ENCODE measurements at places on chromosomes 4 and X.

DNA sequence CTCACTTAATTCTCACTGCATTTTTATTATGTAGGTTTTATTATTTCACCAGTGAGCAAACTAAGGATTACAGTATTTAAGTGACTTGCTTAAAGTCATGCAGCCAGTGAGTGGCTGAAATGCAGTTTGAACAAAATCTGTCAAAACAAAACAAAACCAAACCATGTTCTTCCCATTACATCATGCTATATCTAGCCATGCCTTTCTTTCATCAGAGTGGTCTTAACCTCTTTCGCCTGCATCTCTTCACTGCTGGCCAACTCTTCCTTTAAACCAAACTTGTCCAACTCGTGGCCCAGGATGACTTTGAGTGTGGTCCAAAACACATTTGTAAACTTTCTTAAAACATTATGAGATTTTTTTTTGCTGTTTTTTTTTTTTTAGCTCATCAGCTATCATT is 223.2 kb downstream of the PCDH7 start:
- DNase-seq: no peak

DNA sequence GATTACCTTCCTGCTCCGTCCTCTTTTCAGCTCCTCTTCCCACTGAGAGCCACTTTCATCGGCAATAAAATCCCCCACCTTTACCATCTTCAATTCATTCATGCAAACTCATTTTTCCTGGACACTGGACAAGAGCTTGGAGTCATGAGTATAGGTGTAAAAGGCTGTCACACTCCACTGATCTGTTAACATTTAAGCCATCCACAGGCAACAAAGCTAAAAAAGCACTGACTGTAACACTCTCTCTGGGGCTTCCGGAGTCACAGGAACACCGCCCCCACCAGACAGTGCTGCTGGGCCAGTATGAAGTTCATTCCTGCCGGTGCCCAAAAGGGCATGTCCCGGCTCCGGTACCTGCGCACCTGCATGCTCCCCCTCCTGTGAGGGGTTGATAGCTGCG is 38.5 kb downstream of the MAGEB5 start:
- no peak for DNase-seq

DNA sequence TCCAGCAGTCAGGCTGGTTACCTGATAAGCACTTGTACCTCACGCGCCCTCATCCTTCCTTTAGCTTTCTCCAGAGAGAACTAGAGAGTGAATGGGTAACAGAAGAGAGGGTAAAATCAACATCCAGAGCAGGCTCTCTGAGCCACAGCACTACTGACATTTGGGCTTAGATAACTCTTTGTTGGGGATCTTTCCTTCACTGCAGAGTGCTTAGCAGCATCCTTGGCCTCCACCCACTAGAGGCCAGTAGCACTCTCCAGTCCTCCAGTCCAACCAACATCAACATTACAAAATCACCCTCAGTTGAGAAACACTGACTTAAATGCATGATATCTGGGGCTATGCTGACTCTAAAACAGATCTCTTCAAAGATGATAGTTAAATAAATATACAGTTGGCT is 220.7 kb downstream of the TACR3 start:
- DNase-seq: no peak

GRCh38 chr4:79255793-79256192 is 70.1 kb downstream of the NAA11 start:
- DNase-seq: no peak

DNA sequence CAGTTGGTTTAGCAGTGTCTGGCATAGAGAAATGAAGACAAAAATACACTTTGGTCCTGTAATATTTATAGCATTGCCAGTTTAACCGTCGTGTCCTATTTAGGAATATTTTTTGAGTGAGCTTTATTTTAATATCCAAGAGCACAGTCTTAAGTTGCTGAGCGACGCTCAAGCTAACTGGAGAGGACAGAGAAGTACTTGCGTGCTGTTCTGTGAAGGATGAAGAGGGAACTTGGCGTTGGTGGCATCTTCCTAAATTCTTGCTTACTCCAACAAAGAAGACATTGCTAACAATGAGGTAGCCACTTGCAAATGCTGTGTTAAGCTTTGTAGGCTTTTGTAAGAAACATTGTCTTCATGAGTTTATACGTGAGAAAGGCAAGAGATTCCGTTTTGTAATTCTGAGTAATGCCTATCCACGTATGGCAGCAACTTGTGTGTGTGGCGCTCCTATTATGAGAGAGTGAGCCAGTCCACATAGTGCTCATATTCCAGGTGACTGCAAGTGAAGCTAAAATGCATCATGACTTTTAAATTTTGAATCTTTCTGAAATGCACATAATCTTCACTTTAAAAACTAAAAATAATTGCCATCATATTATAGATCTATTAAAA is 50.6 kb downstream of the SYNPO2 start:
- DNase-seq: no peak

DNA sequence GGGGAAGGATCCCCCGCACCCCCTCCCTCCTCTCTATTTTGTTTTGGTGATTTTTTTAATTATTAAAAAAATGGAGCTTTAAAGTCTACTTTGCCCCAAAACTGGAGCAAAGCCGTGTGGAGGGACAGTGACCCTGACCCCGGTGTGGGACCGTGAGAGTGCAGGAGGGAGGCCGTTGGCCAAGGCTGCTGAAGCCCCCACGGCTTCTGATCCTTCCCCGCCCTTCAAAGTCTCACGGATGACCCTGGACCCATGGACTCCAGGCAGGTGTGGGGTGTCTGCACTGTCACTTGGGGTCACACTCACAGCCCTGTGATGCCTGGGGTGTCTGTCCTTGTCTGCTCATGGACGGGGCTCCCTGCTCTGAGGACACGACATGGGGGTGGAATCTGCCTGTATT is 133.3 kb downstream of the CPZ start:
- no peak for DNase-seq

DNA sequence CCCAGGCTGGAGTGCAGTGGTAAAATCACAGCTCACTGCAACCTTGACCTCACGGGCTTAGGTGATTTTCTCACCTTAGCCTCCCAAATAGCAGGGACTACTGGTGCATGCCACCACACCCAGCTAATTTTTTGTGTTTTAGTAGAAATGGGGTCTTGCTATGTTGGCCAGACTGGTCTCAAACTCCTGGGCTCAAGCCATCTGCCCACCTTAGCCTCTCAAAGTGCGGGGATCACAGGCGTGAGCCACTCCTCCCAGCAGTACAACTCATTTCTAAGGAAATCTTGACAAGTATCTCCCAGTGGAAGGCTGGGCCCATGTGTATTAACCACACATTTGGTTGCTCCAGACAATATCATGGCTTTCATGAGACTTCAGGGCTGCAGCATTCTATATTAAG is 20.4 kb upstream of the PDLIM5 start:
- DNase-seq: no peak

GRCh38 chr4:159463235-159463634 is 360.4 kb downstream of the RAPGEF2 start:
- no peak for DNase-seq

DNA sequence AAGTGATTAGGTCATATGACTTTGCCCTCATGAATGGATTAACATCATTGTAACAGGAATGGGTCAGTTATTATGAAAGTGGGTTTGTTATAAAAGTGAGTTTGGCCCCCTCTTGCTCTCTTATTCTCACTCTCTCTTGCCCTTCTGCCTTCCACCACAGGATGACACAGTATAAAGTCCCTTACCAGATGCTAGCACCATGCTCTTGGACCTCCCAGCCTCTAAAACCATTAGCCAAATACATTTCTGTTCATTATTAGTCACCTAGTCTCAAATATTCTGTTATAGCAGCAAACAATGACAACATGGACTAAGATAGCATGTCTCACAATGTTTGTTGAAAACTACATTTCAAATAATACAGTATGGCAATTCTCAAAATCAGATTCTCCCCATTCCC is 59.7 kb downstream of the RWDD4 start:
- no peak for DNase-seq

- DNase-seq: no peak
Observed at GRCh38 chr4:108247387-108248049, 78.8 kb upstream of the LEF1 start.

- no peak for DNase-seq
Observed at GRCh38 chrX:3690140-3690539, 23.3 kb downstream of the PRKX start.

GRCh38 chr4:15653864-15654592 is 1.1 kb downstream of the FBXL5 start:
- no peak for DNase-seq

DNA sequence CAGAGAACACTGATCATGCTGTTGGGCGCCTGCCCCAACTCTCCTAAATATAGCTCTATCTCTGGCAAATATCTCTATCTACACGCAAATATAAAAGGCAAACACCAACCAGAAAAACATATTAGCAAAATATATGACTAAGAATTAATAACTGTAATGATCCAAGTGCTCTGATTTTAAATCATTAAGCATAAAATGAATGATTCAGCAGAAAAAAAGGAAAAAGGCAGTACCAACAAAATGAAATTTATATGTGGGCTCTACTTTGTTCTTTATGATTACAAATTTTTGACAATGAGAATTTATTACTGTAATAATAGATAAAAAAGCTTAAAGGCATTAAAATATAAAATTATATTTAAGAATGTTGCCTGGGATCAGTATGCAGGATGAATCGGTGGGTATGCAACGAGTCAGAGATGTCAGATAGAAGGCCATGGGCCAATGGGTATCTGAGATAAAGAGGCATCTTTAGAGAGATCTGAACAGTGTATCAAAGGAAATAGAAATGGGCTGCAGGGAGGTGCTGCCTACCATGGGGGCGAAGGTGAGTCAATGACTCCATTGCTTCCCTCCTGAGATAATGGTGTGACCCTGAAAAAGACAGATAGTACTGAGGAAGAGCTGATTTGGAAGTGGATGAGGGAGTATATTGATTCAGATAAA is 234.8 kb downstream of the SCFD2 start:
- DNase-seq: no peak

DNA sequence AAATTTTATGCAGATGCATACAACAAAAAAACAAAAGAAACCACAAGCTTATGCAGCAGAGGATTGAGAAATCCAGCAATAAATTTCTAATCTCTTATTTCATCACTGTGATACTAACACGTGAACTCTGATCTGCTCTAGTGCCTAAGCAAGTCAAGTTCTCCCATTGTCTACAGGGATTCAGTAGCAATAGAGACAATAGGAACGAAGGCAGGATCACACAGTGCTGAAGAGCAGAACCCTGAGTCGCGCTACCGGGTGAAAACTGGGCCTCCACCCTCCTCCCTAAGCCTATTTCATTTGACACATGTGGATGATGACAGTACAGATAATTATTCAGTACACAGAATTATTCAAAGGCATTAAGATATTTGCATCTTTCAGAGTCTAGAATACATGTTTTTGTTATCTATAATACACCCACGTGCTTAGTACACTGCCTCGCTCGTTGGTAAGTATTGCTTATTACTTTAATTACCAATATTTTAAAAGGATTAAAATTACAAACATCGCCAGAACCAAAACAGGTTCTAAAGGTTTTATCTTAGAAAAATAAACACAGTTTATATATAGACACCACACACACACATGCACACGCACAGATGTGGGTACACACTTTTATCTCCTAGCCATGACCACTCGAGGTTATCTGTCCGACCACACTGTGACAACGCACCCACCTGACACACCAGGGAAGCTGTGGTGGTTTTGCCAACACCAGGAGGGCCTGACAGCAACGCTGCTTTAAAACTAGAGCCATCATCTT is 60.1 kb downstream of the RFC1 start:
- no peak for DNase-seq

- no peak for DNase-seq
Observed at GRCh38 chr4:107799669-107800450, 24.9 kb upstream of the SGMS2 start.

- DNase-seq: no peak
Observed at GRCh38 chrX:132270021-132270420, 50.8 kb upstream of the RAP2C start.

GRCh38 chr4:154450966-154451365 is 40.6 kb downstream of the DCHS2 start:
- no peak for DNase-seq

GRCh38 chr4:97530676-97531075 is 612.6 kb downstream of the STPG2 start:
- no peak for DNase-seq

- peak; percentile 8 for DNase-seq
Observed at GRCh38 chrX:104922206-104922621, 298.3 kb downstream of the TEX13A start.

GRCh38 chrX:1355131-1356046 is 18.8 kb downstream of the IL3RA start:
- no peak for DNase-seq

- no peak for DNase-seq
Observed at GRCh38 chr4:4368809-4369580, 17.9 kb upstream of the NSG1 start.

DNA sequence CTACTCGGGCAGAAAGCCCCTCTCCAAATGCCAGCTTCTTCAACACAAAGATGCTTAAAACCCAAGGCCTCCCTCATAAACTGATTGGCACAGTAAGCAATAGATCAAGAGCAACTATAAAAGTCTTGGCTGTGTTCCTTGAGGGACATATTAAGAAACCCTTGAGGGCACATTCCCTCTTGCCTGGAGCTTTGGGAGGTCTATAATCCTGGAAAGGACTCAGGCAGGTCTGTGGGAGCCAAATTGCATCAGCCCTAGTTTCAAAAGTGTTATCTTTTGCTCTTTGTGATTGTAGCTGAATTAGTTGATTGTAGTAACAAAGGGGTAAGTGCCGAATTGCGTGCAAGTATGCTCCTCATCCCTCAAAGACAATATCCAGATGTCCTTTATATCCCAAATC is 18.6 kb upstream of the SETD7 start:
- no peak for DNase-seq

DNA sequence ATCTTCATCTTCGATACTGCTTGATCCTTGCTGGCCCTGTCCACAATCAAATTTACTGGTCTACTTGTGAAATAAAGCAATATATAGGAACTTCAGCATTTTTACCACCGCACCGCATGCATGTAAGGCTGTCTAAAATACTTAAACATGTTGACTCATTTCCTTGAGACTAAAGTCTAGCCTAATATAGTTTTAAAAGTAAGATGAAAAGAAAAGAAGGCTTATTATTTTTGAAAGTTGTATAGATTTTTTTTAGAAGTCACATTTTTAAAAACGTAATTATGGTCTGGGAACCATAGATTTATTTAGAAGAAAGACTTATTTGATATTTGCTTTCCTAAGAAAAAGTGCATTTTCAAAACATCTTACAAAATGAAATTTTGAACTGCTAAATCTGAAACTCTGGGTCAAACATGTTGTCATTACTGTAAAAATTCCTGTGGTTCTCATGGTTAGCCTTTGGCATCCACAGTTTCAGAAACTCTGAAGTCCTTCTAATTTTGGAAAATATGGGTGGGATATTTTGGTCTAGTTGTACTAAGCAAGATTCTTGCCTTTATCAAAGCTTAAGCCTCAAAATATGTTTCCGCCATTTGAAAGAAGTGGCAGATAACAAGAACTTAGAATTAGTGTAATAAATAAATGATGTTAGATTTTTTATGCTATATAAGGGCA is 423.5 kb upstream of the CTSO start:
- DNase-seq: no peak

- DNase-seq: no peak
Observed at GRCh38 chr4:2757426-2757825, 1.3 kb upstream of the TNIP2 start.

DNA sequence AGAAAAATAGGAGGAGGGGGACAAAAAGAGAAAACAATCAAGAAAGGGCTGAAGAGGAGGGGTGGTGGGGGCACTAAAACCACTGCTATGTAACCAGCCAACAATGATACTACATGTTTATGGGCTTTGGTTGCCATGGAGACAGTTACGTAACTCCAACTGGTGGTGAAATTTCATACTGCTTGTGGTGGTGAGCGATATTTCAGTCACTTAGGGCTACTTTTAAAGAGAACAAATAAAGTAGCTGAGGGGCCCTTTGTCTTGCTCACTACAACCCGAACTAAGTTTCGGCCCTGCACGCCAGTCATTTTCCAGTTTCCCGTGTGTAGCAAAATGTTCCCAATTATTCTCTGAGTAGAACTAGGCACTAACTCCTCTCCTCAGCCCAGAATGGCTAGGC is 275.2 kb upstream of the EDA2R start:
- no peak for DNase-seq
